ENCODE measurements at places on chromosomes 4 and X. TPM values are rescaled to one million over a fixed set of nuclear protein-coding genes. Genes with fewer than 3 reads are reported as not detected.

- no peak for DNase-seq
These were observed 249.9 kb upstream of the GRIA3 start for GRCh38 chrX:122934131-122934530.

DNA sequence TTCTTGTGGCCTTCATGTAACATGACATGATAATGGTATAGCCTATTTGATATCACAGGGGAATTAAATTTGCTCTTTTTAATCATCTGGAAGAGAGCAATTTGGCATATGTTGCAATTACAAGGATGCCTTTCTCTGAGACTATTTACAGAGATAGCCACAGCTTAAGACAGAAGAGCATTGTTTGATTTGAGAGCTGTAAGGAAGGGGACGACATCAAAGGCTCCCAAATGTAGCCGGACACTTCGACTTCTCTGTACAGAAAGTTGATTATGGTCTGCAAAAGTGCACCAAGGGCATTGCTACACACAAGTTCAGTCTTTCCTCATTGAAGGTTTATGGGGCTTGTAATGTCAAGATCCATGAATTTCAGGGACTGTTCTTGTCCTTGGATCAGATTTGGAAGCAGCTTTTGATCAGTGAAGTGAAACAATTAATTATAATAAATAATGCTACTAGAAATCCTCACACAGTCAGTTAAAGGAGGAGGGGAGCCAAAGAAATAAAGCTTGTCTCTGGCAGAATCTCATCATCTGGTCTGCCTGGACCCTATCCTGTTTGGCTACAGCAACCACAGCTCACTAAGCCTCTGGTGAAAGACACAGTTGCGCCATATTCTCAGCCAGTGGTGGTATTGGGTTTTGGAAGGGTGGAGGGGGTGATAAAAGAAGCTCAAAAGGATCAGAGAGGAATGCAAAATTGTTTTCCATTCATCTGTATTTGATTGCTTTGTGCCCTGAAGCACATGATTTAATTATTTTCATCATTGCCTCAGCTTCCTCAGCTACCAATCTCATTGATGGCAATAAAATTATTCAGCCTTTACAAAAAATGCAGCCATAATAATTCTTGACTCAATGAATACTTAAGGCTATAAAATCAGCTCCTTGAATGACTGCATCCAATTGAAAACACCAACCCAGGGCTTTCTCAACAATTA lies 654.3 kb upstream of the LCORL start:
- no peak for DNase-seq

DNA sequence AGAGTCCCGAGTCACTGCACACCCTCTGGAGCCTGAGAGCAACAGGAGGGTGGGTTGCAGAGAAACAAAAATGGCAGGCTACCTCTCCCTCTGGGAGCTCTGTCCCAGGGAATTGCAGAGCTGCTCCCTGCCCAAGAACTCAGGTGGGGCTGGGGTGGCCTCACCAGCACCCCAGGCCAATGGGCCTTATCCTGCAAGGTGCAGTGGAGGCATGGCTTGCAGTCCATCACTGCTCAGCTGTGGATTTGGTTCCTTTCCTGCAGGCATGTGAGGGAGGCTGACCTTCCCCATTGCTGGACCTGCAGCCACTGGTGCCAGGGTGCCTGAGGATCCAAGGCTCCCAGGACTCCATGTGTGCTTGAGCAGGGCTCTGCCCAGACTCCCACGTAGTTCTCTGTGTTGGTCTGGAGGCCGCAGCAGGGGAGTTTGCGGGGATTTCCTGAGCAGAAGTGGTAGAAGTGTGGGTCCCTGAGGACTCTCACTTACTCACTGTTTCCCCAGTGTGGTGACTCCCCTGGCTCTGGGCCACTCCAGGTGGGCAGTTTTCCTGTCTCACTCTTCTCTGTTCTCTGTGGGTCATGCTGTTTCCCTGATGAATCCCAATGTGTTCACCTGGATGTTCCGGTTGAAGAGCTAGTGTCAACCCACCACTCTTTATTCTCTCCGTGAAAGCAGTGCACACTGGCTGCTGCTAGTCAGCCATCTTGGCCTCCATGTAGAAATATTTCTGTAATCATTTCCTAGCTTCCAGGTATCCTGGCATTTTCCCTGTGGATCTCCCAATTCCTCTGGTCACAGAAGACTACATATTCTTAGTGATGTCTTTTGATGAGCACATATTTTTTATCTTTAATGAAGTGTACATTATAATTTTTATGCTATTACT lies 82.3 kb downstream of the ARHGAP24 start:
- no peak for DNase-seq

Gene JCHAIN
- total RNA-seq, result not detected

DNA sequence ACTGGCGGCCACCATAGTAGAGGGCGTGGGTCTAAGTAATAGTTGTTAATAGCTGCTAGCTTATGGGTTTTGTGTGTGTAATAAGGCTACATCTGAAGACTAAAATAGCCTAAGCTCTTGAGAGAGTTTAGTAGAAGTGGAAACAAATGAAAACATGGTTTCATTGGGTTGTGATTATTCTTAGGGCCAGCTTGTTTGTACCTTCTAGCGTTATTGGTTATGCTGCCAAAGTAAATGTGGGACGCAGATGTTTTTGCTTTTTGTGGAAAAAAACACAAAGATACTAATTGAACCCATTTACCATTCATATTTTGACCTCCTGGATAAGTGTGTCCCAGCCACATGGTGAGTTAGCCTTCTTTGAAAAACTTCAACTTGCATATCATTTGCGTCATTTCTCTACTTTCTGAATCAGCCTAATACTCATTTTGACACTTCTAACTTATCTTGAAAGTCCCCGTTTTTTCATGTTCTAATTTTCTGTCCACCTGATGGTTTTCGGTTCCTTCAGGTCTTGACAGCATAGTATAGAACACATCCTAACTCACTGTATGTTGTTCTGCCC lies 305.3 kb downstream of the FRMPD4 start:
- no peak for DNase-seq

- DNase-seq, result no peak
These were observed 83.8 kb upstream of the MAML3 start for GRCh38 chr4:140237616-140238350.

Gene ENPP6
- total RNA-seq, result not detected
